ENCODE measurements at places on chromosomes 6 and 20.

DNA sequence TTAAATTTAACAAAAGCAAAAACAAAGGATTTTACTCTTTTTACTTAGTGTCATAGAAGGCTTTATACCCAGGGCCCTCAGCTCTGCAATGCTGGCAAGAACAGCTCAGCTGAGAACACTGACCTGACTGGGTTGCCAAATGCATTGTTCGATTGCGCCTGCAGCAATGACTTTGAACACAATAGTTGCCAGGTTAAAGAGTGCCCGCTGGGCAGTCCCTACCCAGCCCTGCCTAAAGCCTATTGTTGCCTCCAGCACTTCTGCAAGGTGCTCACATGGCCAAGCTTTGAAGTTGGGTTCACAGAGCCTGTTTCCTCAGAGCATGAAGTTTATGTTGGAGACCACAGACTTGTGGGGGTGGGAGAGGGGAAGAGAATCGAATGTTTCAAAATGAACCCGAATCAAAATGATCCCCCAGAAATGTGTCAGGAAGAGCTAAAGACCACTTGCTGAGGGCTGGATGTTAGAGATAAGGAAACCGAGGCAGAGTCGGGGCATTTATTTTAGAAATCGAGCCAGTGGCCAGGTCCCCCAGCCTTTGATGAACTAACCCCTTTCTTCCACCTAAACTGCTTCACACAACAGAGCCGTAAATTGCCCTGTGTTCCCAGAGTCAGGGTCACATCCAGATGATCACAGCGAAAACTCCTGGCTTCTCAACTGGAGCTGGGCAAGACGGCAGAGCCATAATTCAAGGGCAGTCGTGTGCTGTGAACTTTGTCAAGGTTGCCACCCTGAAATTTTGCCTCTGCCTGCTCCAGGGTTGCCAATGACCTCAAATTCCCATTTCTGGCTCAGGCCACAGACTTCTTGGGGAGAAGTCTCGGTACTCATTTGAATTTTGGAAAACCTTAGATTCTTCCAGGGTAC, 55.0 kb downstream of the FOXA2 start:
- no peak for DNase-seq

DNA sequence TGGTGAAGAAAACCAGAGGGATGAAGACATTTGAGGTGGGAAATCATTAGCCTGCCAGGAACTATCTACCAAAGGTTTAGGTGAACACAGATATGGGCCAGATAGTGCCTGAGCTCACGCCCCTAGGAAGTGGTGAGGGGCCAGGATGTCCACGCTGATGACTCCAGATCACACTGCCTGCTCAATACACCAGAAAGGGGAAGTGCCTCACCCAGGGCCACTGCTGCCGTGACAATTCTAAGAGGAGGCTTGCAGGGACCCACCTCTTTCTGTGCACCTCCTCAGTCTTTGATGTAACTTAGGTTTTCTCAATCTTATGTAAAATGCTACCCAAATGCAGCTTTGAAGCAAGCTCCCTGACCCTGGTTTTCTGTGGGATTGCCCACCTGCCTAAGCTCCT, 5.4 kb upstream of the RAB44 start:
- DNase-seq: no peak

GRCh38 chr6:148514091-148514845, 171.6 kb downstream of the SASH1 start:
- no peak for DNase-seq

DNA sequence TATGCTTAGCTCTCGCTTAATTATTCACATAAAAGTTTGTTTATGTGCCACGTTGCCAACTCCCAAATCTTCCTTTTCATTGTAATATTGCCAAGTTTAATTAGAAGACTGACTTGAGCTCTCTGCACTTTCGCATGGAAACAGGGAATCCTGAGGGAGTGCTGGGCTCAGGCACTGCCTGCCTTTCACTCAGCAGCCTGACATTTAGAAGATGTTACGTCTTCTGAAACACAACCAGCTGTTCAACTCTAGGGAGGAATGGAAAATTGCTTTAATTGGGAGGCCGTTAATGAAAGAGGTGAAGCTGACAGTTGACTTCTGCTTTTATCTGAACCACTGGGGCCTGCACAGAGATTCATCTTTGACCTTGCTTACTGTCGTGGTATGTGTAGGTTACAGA, 77.4 kb upstream of the MTHFD1L start:
- no peak for DNase-seq

GRCh38 chr20:63519668-63520503, 679 bp upstream of the PPDPF start:
- DNase-seq: peak; percentile 45

DNA sequence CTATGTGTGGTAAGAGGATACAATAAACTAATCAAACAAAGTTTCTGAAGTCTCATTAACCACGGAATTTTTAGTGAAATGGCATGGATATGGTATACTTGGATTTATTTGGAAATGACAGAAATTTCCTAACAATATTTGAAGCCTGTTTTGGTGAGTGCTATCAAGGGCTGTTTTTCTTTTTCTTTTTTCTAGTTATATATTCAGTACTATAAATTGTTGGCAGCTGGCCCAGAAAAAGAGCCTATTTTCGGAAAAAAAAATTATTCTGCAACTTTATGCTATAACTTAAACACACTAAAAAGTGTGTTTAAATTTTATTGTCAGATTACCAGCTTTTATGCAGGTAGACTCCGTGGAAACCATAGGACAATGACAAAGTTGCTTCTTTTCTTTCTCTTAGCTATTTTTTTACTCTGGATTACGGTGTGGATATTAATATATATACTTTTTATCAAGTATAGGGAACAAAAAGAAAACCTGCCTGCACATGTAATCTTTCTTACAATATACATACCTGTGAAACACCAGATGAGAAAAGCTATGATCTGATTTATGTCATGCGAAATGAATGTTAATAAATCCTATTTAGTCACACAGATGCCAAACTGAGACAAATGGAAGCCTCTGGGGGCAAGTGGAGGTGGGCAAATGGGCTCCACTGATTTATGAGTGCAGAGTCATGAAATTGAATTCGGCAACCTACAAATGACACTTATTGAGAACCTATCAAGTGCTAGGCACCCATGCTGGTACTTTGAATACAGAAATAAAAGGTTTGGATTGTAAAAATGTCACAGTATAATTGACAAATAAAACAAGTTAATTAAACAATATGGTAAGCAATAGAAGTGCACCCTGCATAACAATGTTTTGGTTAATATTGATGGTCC, 919.5 kb upstream of the FLRT3 start:
- no peak for DNase-seq

DNA sequence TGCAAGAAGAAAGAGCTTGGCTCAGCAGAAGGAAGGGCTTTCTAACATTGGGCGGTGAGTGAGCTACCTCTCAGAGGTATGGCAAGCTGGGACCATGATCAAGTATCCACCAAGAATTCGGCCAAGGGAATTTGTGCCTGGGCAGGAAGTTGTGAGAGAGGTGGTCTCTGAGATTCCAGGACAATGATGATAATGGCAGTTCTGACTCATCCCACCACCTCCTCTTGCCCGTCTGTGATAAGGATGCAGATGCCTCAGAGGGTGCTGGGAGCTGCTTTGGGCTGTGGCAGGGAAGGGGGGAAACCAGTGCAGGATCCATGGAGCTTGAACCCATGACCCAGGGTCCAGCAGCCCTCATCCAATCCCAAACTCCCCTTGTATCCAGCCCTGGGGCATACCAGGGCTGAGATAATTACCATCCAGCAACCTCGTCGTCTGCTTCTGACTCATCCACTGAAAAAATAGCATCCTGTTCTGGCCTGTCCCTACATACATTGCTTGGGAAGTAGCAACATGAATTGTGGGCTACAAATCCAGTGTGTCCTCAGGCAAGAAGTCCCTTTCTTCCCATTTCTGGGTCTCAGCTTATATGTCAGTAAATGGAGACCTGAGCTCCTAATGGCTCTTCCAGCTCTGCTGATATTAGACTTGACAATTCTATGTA, 5.9 kb downstream of the TGM6 start:
- DNase-seq: no peak

Data from activated CD8-positive, alpha-beta memory T cell treated with anti-CD3 and anti-CD28 coated beads for 48 hours (primary cell).